Parietal lobe (tissue), 2 donors: ENCODE measurements at places on chromosomes 3 and 15. TPM values are rescaled to one million over a fixed set of nuclear protein-coding genes. Genes with fewer than 3 reads are reported as not detected.

SLC38A3 gene
- total RNA-seq: 8.1 TPM

PLS1 gene
- total RNA-seq: 0.94 TPM

FAM107A gene
- 19.7 TPM for total RNA-seq

HIGD2B gene
- not detected for total RNA-seq
